D341Med (cell line): ENCODE measurements at places on chromosomes 16 and 17.
A peak's percentile ranks its signal among the peaks of the same experiment; 100 is the strongest.

DNA sequence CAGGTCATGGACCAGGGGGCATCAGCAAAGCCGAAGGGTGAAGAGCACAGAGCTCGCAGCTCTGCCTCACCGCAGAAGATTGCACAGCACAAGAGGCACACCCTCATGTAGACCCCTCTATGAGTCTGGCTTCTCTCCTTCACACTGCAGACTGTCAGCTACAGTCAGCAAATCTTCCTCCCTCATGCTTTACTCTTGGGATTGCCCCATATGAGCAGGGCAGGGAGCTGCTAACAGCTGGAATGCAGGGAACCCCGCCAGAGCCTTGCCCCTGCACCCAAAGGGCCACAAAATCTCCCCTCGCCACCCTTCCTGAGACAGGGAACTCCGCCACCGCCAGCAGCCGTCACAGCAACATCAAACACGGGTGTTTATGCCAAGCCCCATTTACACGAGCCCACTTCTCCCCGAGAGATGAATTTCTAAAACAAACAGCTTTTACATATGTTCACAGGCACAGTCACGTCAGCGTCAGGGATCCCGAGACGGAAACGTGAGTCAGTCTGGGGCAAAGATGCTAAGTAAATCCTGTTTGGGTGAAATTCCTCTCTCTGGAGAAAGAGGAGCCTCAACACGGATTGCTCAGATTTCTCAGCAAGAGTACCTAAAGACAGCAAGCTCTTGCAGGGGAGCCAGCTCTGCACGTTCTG is 121.9 kb downstream of the CDYL2 start:
- DNase-seq = no peak

DNA sequence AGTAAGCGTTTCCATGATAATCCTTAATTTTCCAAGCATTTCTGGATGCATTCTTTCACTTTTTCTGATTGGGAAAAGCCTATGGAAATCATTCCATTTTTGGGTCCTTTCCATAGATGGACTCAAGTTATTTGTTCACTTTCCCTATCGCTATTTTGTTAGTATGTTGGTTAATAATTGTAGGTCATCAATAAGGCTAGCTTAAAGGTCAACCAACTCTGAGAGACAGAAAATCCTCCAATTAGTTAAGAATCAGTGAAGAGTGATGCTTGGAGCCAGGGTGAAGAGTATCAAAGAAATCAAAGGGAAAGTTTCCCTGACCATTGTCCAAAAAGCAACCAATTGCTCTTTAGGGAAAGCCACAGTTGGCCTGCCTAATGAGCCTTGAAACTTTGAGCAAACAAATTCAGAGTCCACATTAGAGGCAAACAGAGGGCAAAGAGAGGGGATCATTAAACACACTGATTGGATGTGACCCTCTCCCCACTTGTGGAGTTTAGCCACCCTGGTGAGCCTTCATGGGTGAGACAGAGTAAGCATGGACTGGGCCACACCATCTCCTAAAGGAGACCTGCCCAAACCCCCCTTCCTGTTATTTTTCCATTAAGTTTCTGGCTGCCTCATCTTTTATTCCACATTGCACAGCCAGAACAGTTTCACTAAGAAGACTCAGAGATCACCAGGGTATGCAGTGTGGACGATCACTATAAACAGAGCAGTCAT is 133.4 kb upstream of the DYNLRB2 start:
- DNase-seq = no peak

DNA sequence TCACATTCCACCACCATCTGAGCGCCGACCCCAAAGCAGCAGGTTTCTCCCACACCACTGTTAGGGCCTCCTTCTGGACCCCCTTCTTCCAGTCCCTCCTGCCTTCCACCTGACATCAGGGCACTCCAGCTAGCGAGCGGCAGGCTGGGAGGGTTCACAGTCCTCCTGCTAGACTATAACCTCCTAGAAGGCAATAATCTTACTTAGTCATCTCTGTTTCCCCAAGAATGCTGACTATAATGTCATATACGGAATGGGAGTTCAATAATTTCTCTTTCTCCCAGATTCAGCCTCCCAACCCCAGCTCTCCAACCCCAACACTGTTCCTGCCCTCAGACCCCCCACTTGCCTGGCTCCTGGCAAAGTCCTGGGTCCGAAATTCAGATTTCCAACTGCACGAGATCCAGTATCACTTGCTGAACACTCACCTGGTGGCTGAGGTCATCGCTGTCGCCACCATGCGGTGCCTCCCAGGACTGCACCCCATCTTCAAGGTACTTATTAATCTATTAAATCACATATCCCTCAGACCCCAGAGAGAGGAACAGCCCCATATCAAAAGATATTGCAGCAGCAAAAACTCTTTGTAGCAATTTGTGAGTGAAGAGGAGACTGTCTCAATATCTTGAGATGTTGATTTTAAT is 5.6 kb downstream of the ALOX12 start:
- DNase-seq = no peak

DNA sequence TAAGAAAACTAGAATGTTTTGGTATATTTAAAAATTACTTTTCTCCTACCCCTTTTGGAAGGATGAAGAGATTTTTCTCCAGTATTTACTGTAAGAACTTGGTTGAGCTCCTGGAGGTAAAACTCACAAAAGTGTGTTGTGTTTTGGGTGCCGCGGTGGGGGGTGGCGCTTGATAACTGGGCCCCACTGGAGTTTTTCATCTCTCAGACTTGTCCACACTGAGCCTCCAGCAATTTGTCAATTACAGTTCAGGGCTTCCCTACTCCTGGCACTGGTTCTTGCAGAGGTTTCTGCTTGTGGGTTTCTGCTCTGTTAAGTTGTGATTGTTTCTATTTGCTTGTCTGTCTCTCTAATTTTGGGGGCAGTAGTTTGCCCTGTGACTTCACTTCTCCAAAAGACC is 40.0 kb downstream of the WIPI1 start:
- no peak for DNase-seq

DNA sequence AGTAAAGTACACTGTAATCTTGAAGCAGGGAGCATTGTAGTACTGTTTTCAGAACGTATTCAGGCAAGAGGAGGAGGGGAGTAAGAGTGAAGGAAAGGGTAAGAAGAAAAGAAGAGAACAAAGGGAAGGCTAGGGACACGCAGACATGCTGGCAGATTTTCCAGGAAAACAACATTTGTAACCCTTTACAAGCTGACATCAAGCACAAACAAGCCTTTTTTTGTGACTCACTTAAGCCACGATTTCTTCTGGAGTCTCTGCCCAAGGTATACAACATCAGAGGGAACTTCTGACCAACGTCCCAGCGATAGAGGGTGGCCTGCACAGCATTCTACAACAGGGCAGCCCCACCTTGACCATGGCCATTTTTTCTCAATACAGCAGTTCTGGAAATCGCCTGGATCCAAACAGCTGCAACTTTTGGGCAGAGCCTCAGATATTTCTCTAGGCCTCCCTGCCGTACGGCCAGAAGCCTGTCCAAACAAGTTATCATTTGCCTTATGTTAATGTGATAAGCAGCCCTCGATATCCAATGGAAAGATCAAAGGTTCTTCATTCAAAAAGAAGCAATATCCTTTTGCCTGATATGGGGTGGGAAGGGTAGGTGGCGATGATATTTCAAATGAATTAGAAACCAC is 247.3 kb downstream of the ZFHX3 start:
- no peak for DNase-seq

- no peak for DNase-seq
Observed at GRCh38 chr17:78766225-78766624, 15.8 kb downstream of the CYTH1 start.

GRCh38 chr16:4176906-4177417 is 60.7 kb upstream of the ADCY9 start:
- DNase-seq = no peak

- DNase-seq = no peak
Observed at GRCh38 chr17:67759355-67760171, 41.8 kb downstream of the NOL11 start.

- no peak for DNase-seq
Observed at GRCh38 chr17:46837521-46837920, 13.9 kb upstream of the WNT9B start.

GRCh38 chr17:73719588-73720071 is 75.4 kb upstream of the SDK2 start:
- DNase-seq = no peak

DNA sequence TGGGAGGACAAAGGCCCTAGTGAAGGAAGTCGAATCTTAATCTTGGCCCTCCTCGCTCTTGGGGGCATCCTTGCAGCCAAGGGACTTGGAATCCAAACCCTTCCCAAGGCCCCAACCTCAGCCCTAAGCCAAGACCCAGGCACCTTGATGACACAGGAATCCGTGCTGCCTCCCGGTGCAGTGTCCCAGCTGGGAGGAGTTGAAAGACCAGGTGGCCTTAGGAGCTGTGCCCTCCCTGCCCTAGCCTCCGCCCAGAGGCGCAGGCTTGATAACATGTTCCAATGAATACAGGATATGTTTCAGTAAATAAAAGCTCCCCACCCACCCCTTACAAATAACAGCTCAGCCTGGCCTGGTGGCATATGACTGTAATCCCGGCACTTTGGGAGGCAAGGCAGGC is at the start of gene CHST5:
CHST5 (minus strand) TSS at position 208 of the 400 bp plus-strand sequence. CDS start 5,724 bp downstream, outside the sequence.
- no peak for DNase-seq

GRCh38 chr16:67428146-67428731 is 2.7 kb upstream of the HSD11B2 start:
- peak; percentile 80 for DNase-seq

DNA sequence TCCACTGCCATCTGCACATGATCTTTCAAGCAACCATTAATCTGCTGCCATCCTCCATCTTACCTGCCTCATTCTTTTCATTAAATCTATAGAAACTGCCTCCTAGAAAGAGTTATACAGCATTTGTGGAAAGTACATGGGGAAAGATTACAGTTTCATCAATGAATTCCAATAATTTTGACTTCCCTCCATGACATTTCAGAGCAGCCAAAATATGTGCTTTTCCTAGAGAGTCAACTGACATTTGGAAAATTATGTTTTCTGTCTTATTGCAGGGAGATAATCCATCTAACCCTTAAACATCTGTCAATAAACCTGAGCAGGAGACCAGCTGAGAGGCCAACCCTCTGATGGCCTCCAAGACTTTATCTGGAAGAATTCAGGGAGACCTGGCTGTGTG is 147.0 kb upstream of the CDH5 start:
- DNase-seq = no peak

DNA sequence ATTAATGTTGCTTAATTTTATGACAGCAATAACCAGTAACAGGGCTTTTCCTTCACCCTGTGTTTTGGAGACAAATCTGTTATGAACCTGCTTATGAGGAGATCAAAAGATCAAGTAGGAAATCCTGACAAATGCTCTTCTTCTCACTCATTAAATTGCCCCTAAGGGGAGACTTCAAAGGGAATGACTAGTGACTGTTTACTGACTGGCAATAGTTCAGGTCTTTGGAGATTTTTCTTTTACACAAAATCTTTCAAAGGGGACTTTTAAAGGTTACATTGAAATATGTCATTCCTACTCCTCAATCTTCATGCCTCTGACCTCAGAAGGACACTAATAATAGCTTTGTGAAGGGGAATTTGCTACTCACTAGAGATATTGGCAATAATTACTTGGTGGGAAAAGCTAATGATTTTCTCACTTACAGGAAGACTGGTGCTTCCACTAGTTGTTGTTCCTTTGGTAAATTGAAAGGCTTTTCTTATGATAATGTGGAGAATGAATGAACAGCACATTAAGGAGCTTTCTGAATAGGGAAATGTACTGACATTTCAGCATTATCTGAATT is 292.9 kb upstream of the CA10 start:
- no peak for DNase-seq
